GM04503 (cell line): ENCODE measurements at places on chromosomes 16 and 17.

GRCh38 chr17:19579867-19580565 lies 46.4 kb downstream of the SLC47A1 start:
- no peak for DNase-seq

DNA sequence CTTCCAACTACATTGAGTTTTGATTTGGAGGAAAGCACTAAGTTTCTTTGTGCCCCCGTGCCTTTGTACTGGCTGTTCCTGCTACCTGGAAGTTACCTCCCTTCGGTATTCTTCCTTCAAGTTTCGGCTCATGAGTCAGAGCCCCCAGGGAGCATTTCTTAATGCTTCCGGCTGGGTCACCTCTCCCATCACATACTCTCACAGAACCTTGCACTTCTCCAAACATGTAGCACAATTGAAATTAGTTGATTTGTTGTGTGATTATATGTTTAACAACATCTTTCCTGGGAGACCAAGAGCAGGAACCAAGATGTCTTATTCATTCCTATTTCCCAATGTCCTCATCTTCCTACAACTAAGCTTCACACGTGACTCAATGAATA lies 158.6 kb upstream of the CDH5 start:
- DNase-seq, result no peak

DNA sequence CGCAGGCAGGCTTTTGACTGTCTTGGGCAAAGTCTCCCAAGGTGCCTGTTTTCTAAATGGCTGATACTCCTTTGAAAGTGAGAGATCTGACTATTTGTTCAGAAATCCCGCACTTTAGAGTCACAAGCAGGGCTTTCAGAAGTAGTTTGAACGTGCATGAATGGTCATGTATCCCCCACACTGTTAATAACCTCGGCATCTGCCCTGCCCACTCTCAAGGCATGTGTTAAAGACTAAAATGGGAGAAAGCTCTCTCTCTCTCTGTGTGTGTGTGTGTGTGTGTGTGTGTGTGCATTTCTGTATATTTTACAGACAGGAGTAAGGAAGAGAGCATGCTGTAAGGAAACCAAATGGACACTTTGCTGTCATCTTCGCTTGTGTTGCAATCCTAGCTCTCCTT lies 163.7 kb downstream of the MAF start:
- no peak for DNase-seq

DNA sequence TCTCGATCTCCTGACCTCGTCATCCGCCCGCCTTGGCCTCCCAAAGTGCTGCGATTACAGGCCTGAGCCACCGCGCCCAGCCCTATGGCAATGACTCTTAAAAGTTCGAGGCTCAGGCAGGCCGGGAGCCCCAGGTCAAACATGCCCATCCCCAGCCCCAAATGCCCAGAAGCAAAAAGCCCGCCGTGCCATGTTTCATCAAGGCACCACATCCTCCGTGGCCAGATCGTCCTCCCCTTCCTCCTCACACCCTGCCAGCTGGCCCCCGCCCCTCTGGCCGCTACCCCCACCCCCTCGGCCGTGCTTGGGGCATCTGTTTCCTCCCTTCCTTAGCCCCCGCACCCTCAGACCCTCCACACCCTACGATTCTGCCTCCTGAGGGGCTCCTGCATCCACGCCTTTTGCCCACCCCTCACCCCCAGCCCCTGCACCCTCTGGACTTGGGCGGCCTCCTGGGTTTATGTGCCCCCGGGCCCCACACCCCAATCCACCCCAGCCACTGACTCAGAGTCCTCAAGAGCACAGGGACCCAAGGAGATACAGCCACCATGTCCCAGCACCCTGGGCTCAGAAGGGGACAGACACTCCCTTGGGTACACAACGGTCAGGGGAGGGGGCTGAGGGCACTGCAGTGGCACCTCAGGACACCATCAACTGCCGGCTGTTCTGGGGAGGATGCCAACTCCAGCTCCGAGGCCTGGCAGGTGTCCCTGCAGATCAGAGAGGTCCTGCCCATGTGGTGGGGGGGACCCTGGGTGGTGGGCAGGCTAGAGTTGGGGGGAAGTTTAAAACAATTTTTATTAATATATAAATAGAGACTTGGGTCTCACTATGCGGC lies 7.1 kb downstream of the CTRB1 start:
- no peak for DNase-seq

- DNase-seq, result no peak
Measured at GRCh38 chr17:61947367-61948078, 19.7 kb upstream of the INTS2 start.

- DNase-seq, result no peak
Measured at GRCh38 chr17:8935191-8935590, 30.3 kb downstream of the PIK3R5 start.

- DNase-seq, result no peak
Measured at GRCh38 chr17:75380315-75380714, 25.2 kb downstream of the GRB2 start.

DNA sequence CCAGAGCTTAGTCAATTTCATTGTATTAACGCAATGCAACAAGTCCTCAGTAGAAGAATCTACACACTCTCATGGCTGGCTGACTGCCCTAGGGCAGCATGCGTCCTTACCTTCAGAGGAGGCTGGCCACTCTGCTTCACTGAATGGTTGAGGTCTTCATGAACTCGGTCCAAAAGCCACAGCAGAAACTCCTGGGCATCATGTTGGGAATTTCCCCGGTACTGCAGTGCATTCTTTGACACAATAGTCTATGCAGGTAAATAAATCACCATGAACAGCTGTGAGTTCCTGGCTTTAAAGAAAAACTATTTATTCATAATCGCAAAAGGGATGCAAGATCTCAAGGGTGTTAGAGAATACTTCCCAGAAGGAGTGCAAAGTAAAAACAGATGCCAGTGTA lies 41.3 kb downstream of the USP31 start:
- no peak for DNase-seq

- no peak for DNase-seq
Measured at GRCh38 chr16:51321251-51321650, 170.2 kb upstream of the SALL1 start.

GRCh38 chr17:16351831-16352230 lies 1.4 kb downstream of the CENPV start:
- DNase-seq, result no peak

GRCh38 chr17:3809135-3809534 lies 8.1 kb upstream of the ITGAE start:
- no peak for DNase-seq

DNA sequence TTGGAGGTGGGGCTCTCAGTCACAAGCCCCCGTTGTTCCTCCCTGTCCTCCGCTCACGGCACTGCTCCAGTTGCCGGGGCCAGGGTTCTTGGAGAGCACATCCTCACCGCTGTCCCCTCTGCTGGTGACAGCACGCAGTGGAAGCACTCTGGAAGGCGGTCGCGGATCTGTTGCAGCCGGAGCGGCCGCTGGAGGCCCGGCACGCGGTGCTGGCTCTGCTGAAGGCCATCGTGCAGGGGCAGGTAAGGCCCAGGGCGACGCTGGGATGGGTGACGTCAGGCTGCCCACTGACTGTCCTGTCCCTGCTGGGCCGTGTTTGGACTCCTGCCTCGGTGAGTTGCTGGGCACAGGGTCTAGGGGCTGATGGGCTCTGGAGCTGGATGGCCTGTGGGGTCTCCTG lies 5.4 kb downstream of the TSC2 start:
- DNase-seq, result no peak

GRCh38 chr17:31058976-31059375 lies 35.8 kb upstream of the NF1 start:
- DNase-seq, result no peak

- no peak for DNase-seq
Measured at GRCh38 chr16:78762222-78762621, 662.8 kb downstream of the WWOX start.

GRCh38 chr17:79036596-79036995 lies 12.6 kb downstream of the C1QTNF1 start:
- DNase-seq, result peak; percentile 92

DNA sequence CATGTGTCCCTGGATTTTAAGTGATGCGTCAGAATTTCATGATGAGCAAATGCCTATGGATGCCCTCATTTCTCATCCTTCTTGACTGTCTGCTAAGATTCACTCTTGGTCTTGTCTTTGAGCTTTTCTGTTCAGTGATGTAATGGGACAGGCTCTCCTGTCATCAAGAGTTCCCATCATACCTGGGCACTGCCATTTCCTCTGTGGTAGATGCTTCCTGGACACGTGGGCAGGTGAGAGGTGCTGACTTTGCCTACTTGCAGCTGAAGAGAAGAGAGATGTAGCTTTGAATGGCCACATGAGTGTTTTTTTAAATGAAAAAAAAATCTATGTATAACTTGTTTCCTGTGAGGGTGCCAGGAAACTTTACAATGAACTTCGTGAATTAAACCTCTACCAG lies 557.7 kb downstream of the MAF start:
- DNase-seq, result no peak

DNA sequence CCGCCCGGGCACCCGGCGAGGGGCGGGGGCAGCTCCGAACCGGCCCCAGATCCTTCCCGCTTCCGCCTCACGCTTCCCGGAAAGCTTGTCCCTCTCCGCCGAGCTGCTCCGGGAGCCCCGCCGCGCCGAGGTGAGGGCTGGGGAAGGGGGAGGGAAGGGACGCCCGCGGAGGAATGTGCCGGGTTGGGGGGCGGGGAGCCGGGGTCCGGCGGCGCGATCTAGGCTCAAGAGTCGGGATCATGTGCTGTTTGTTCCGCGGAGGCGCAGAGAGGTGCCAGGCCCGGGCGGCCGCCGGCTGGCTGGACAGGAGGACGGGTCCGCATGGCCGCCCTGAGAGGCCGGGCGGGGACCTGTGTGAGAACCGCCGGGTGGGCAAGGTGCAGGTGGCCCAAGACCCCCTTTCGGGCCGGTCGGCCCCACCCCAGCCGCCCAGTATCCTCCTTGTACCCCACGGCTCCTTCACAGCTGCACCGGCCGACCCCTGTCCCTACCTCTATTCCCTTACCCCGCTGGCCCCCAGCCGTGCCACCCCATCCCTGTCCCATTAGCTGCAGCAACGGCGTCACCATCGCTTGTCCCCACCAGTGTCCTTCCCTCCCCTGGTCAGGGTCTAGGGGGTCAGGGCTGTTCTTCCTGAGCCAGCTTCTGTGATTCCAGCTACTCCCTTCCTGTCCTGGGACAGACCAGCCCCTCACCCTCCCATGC lies 429 bp downstream of the KIF1C start:
- DNase-seq, result no peak

DNA sequence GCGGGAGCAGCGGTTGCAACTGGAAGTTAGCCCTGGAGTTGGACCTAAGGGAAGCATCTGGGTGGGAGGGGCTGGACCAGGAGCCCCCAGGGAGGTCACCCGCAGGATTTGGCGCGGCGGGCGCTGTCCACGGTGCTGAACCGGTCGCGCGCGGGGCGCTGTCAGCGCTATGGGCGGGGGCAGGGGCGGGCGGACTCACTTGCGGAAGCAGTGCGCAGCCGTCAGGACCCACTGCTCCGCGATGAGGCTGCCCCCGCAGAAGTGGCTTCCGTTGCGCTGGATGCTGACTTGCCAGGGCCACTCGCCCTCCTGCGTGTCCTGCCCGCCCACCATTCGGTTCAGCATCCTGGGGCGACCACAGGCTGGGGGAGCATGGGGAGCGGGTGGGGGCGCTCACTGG lies 4.5 kb downstream of the PRSS27 start:
- DNase-seq, result no peak

DNA sequence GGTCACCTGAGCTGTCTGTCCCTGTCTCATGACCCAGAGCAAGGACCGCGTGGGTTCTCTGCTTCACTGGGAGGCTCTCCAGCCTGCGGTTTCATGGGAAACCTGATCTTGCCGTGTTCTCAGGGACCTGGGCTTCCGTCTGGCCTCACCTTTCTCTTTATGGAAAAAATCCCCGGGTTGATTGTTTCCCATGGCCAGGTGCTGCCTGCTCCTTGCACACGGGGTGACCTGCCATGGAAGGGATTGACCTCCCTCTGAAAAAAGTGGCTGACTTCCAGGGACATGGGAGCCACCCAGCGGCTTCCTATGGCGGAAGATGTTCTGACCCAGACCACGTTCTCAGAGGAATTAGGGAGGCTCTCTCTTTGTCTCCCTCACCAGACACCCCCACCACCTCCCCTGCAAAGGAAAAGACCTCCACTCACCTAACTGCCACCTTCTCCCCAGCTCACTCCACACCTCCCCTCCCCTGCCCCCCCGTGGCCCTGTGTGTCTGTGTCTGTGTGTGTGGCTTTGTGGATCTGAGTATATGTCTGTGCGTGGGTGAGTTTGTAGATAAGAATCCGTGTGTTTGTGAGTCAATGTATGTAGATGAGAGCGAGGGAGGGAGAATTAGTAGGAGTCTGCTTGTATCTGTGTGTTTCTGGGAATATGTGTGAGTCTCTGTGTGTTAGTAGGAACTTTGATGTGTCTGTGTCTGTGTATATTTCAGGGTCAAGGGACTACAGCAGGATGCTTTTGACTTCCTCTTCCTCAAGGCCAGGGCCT lies 154.6 kb downstream of the NTN1 start:
- no peak for DNase-seq

GRCh38 chr17:2449486-2449885 lies 48.6 kb upstream of the MNT start:
- peak; percentile 7 for DNase-seq

- DNase-seq, result no peak
Measured at GRCh38 chr16:50238868-50239301, 27.5 kb upstream of the ADCY7 start.
